Upper lobe of left lung (tissue), 6 donors: ENCODE measurements at places on chromosomes 12 and 14. TPM values are rescaled to one million over a fixed set of nuclear protein-coding genes. Genes with fewer than 3 reads are reported as not detected.

Gene OLR1
- total RNA-seq: 86.5 TPM

DNA sequence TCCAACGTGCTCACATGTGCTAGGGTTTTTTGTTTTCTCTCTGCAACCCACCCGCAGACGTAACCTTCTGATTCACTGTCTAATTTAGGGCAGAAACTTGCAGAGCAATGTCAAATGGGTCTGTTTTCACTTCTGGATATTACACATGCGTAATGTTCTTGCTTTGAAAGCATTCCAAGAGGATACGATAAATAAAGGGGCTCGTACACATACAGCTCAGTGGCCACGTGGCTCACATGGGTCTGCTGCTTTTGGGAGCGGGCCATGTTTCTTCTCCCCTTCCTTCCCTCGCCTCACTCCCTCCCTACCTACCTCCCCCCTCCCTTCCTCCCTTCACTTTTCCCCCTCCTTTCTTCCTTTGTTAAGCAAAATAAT lies 23.4 kb downstream of the CACNA1C start:
- H3K27me3 ChIP-seq: no peaks in the 10 kb centered on the region
- H3K36me3 ChIP-seq: no peaks in the 10 kb centered on the region
- H3K4me3 ChIP-seq: no peak overlapping the region
- H3K27ac ChIP-seq: peak overlapping the region; percentile 58

DNA sequence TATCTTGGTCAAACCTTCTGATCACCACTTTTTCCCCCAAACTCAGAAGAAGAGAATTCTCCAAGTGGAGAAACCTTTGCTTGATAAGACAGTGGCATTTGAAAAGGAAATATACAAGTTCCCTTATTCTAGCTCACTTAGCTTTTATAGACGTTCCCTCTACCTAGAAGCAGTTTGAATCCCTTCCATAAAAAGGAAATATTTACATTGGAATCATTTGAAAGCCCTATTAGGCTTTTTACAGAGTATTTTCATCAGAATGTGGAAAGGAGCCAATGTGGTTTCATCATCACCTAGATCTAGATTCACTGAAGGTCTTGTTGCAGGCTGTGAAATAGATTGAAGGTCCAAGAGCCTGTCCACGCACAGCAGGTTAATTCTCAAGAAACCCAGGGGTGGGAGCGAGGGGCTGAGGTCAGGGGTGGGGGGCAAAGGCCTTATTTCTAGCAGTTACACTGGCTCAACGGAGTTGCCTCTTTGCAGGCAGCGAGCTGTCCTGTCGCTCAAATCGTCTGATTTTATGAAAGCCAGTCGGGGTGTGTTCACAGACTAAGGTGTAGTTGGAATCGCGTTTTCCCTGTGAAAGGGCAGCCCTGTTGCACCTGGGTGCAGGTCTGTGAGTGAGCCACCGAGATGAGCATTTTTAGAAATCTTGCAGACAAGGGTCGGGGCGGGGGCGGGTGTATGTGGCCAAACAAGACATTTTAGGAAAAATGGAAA lies 45.6 kb downstream of the AACS start:
- H3K4me3 ChIP-seq: no peak overlapping the region
- no peak for DNase-seq
- H3K27me3 ChIP-seq: no peaks in the 10 kb centered on the region
- peaks cover 22% of the 10 kb centered on the region for H3K36me3 ChIP-seq

Gene TAS2R8
- total RNA-seq: not detected

DNA sequence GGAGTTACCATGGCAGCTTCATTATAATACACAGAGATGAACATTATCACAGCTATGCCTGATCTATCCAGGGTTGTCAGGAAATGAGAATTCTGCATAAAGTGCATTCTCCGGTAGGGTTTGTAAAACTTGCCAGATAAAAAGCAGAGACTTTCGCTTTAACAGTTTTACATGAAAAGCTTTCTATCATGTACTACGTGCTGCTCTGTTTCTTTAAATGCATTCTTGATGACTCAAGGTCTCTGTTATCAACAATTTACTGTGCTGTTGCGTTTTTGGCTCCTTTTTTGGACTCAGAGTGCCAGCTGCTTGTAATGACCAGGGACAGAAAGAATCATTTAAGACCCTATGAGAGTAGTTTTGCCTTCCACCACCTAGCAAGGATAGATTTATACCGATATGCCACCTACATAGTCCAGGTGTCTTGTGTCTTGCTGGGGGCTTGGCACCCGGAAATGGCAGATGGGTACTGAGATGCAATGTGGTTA lies 371.2 kb downstream of the BTG1 start:
- no peak overlapping the region for H3K4me3 ChIP-seq
- H3K27ac ChIP-seq: no peak overlapping the region
- H3K4me1 ChIP-seq: peaks cover 11% of the 10 kb centered on the region
- H3K27me3 ChIP-seq: no peaks in the 10 kb centered on the region
- H3K36me3 ChIP-seq: no peaks in the 10 kb centered on the region

GRCh38 chr14:22646570-22647254 lies 2.6 kb upstream of the OR6J1 start:
- no peaks in the 10 kb centered on the region for H3K4me1 ChIP-seq
- no peaks in the 10 kb centered on the region for H3K36me3 ChIP-seq
- DNase-seq: no peak
- H3K27me3 ChIP-seq: no peaks in the 10 kb centered on the region

Gene ORAI1
- total RNA-seq: 38.0 TPM

- peak; percentile 85 for DNase-seq
- H3K4me1 ChIP-seq: peaks cover 20% of the 10 kb centered on the region
- H3K36me3 ChIP-seq: no peaks in the 10 kb centered on the region
- no peaks in the 10 kb centered on the region for H3K27me3 ChIP-seq
- H3K27ac ChIP-seq: peak overlapping the region; percentile 69
Observed at GRCh38 chr14:61326847-61327246, 5.5 kb downstream of the PRKCH start.

- H3K36me3 ChIP-seq: peaks cover 64% of the 10 kb centered on the region
- no peaks in the 10 kb centered on the region for H3K27me3 ChIP-seq
- H3K4me3 ChIP-seq: no peak overlapping the region
- peak; percentile 74 for DNase-seq
- peaks cover 7% of the 10 kb centered on the region for H3K4me1 ChIP-seq
Observed at GRCh38 chr12:111792155-111792855, 25.6 kb downstream of the ALDH2 start.

- H3K4me3 ChIP-seq: peak within 1 kb of the TSS; percentile 84
- peaks cover 75% of the 10 kb centered on the region for H3K4me1 ChIP-seq
- DNase-seq: peak; percentile 84
- H3K36me3 ChIP-seq: peaks cover 25% of the 10 kb centered on the region
- peak within 1 kb of the TSS; percentile 100 for H3K27ac ChIP-seq
Observed at GRCh38 chr12:124914392-124915238, at the start of gene UBC. Gene UBC, minus strand, starts transcription at chr12:124914650. Its CDS starts 879 bp downstream, at chr12:124913771.

Gene CCDC196
- not detected for total RNA-seq

DNA sequence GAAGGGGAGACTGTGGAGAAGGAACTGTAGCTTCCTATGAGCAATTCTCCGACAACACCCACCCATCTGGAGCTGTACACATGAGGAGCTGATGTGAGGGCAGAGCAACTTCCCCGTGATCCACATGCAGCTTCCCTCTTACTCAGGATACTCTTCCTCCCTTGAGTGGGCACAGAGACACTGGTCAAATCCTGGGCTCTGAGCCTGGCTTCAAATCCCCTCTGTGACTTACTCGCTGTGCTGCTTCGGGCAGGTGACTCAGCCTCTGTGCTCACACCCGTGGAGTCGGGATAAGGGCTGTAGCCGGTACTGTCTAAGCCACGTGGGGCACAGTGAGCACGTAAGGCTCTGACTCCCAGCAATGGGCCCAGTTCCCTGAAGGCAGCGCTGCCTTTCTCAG lies 31.1 kb downstream of the ZFYVE21 start:
- H3K27ac ChIP-seq: no peak overlapping the region
- H3K27me3 ChIP-seq: no peaks in the 10 kb centered on the region
- no peak overlapping the region for H3K4me3 ChIP-seq
- H3K36me3 ChIP-seq: peaks cover 41% of the 10 kb centered on the region

- H3K4me1 ChIP-seq: no peaks in the 10 kb centered on the region
- no peak overlapping the region for H3K27ac ChIP-seq
- no peaks in the 10 kb centered on the region for H3K27me3 ChIP-seq
- no peak for DNase-seq
- no peaks in the 10 kb centered on the region for H3K36me3 ChIP-seq
- no peak overlapping the region for H3K4me3 ChIP-seq
Observed at GRCh38 chr14:56989359-56989758, 179.1 kb upstream of the OTX2 start.
